ENCODE measurements at places on chromosomes 5 and 9. TPM values are rescaled to one million over a fixed set of nuclear protein-coding genes. Genes with fewer than 3 reads are reported as not detected.

GRCh38 chr5:158720281-158720680 lies 379.4 kb downstream of the EBF1 start:
- no peak for DNase-seq

GRCh38 chr9:95447660-95448420 lies 68.9 kb downstream of the PTCH1 start:
- no peak for DNase-seq

DNA sequence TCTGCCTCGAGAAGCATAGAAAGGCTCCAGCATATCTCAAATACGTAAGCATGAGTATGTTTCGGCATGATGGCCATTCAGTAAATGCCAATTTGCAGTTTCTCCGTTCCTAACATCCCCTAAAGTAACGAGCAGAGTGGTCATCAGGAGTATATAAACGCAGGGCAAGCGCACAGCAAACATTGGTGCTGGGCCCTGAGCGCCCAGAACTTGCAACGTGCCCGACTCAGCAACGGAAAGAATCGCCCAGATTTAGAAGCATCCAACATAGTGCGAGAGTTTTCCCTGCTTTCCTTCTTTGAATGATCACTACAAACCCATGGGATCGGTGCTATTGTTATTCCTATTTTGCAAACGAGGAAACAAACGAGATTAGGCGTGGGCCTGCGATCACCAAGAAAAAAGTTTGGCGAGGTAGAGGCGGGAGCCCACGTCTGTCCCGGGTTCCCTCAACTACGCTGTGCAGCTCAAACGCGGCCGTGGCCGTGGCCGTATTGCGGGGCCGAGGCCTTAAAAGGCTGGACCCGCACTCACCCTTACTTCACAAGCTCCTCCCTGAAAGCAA lies 505 bp downstream of the RPS14 start:
- no peak for DNase-seq

DNA sequence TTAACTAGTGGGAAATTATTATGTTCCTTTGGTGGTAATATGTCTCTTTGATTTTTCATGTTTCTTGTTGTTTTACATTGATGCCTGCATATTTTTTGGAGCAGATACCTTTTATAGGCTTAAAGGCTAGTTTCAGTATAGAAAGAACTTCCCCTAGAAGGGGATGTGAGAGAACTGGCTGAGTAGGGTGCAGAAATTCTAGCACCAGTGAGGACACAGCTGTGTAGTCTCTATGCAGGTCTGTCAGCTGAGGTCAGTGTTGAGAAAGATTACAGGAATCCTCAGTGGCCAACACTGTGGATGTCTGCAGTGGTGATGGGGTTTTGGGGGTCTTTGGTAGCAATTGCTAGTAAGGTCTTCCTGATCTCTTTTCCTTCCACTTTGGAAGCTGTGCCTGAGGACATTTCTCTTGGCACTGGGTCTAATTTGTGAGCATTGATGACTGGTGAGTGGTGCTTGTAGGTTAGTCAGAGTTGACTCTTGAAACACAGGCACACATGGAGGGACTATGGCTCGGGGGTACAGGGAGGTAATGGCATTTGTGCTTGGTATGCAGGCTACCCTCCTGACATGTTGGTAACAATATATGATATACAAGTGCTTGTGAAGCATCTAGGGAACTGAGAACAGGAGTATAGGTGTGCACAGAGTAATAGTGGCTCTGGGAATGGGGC lies 221.4 kb downstream of the SPATA31D1 start:
- no peak for DNase-seq

GRCh38 chr5:16732356-16732755 lies 115.6 kb upstream of the RETREG1 start:
- no peak for DNase-seq

- no peak for DNase-seq
Observed at GRCh38 chr5:135437422-135437795, 9.7 kb downstream of the DCANP1 start.

Gene IFNA2
- not detected for total RNA-seq

Data from naive thymus-derived CD8-positive, alpha-beta T cell (primary cell).